ENCODE measurements at places on chromosomes 5 and 9. TPM values are rescaled to one million over a fixed set of nuclear protein-coding genes. Genes with fewer than 3 reads are reported as not detected.
A peak's percentile ranks its signal among the peaks of the same experiment; 100 is the strongest.

LCN10 gene
- total RNA-seq = 0.36 TPM

LRRC70 gene
- total RNA-seq = 2.6 TPM

ARPC5L gene
- total RNA-seq = 50.8 TPM

DNA sequence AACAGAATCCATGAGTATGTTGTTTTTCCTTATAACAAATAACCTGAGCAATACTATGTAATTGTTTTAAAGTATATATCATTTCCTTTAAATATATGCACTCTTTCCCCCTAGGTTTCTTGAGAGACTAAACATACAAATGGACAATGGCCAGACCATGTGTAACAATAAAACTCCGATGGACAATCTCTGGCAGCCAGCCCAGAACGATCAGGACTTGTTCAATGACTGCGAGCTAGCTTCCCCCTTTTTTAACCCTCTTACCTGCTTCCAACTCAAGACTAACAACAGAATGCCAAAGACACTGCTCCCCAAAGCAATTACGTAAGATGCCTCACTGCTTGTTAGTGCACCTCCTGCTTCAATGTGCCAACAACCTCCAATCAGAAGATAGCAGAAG, 94.9 kb downstream of the HTR4 start:
- no peak for DNase-seq

DNA sequence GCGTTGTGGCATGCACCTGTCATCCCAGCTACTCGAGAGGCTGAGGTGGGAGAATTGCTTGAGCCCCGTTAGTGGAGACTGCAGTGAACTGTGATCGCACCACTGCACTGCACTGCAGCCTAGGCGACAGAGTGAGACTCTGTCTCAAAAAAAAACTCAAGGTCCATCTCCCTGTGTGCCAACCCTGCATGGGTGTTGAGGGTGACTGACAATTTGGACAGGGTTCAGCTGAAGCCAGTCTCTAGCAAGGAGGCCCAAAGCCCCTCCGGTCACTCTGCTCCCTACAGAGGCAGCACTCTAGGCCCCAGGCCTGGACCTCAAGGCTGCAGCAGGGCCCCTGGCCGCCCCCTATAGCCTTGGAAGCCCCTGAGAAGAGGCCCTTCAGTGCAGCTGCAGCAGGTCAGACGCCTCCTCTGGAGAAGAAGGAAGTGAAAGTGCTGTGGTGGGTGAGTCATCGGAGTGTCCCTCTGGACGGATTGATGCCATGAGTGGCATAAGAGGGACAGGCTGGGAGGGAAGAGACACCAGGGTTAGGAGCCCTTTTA, 39.2 kb upstream of the NEK6 start:
- DNase-seq = peak; percentile 38

F12 gene
- total RNA-seq = 0.95 TPM

DNA sequence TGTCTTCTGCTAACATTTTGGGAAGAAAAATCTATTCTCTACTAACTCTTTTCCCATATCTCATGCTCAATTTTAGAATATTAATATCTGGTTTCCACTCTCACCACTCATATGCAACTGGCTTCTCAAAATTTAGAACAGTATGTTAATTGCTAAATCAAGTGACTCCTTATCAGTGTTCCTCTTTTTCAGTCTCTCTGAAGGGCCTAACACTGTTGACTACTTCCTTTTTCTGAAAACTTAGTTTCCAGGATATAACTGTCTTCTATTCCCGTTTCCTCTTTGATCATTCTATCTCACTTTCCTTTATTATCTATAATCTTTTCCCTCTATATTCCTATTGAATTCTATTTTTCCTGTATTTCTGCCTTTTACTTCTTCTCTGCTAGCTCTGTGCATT, 1717.2 kb upstream of the C9orf72 start:
- no peak for DNase-seq

DOCK2 gene
- total RNA-seq = 3.9 TPM

DNA sequence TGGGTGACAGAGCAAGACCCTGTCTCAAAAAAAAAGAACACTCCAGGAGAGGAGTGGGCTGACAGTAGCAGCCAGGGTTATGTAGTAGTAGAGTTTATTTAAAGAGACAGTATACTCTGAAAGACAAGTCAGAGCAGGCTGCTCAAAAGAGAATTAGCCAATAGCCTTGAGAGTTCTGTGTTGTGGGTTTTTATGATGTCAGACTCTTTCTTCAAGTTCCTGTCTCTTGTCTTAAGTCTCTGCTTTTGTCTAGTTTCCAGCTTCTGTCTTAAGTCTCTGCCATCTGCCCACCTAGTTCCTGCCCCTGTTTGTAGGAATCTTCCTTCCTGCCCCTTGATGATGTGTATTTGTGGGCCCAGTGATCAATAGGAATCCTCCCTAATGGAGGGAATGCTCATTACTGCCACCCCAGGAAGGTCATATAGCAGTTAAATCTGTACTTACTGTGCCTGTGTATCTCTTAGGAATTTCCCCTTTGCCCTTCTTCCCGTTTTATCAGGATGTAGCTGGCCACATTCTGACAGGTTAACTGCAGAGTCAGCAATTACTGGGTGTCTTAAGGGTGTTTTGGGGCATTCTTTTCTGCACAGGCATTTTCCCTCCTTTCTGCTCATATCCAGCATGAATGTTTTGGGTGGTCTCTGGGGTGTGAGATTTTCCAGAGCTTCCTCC, 580.5 kb upstream of the SGCD start:
- no peak for DNase-seq

LCP2 gene
- total RNA-seq = 0.50 TPM

NPR3 gene
- 0.57 TPM for total RNA-seq

DNA sequence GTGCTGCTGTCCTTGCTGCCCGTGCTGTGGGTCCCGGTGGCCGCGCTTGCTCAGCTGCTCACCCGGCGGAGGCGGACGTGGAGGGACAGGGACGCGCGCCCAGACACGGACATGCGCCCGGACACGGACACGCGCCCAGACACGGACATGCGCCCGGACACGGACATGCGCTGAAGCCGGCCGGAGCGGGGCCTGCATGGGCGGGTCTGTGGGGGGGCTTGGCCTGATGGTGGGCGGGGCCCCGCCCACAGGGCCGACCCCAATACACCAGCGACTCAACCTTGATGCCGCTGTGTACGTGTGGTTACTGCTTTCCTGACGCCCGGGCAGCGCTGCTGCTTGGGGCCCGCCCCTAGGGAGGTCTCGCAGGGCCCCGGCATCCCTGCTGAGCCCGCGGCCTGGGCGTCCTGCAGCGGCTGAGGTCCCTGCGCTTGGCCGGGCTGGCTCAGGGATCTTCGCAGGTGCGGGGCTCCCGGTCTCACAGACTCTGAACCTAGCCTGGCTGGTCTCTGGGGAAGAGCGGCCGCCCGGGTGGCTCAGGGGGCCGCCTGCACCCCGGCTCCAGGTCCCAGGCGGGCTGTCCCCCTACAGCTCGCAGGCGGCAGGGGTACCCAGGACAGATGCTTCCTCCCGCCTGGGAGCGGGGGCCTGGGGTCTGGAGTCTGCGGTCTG, 20.9 kb downstream of the SLC6A18 start:
- no peak for DNase-seq

DNA sequence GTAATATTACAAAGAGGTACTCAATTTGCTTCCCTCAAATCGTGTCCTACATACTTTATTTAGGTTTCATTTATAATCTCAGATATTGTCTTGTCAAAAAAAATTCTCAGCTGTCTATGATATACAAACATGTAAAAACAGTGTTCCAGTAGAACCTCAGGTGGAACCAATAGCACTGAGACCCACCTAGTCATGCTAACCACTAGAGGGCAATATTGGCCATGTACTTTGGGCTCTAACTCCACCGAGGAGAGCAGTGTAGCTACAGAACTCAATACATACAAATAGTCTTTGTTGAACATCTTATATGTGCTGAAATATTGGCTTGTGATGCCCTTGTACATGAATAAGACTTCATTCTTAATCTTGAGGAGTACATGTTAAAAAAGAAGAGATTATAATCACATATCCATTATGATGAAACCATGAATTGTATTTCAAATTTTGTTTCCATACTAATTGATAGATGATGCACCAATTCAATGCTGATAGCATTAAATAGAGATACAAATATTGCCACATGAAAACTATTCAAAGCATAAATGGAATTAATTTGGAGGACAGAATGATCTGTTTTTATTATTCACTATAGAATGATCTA, 71.2 kb upstream of the CNTLN start:
- DNase-seq = peak; percentile 65

PPIC gene
- 26.4 TPM for total RNA-seq

All from endodermal cell (in vitro differentiated cells).